ENCODE measurements at places on chromosomes 2 and 18. TPM values are rescaled to one million over a fixed set of nuclear protein-coding genes. Genes with fewer than 3 reads are reported as not detected.

Gene AGXT
- polyA plus RNA-seq = not detected

Gene KLHL14
- 27.0 TPM for polyA plus RNA-seq

Gene GPC1
- 31.2 TPM for polyA plus RNA-seq

Gene STPG4
- 0.22 TPM for polyA plus RNA-seq

Gene GAREM2
- 6.2 TPM for polyA plus RNA-seq

Gene SLC23A3
- 17.3 TPM for polyA plus RNA-seq

Gene CPLX4
- 0.09 TPM for polyA plus RNA-seq

Gene MAPRE3
- 16.8 TPM for polyA plus RNA-seq

Gene B3GNT7
- polyA plus RNA-seq = 3.7 TPM

Gene SLC25A12
- 26.9 TPM for polyA plus RNA-seq

Gene ILKAP
- polyA plus RNA-seq = 43.7 TPM

Gene CYRIA
- 3.5 TPM for polyA plus RNA-seq

Gene AMER3
- polyA plus RNA-seq = 0.03 TPM

Gene ARHGAP15
- 5.8 TPM for polyA plus RNA-seq

Gene C2orf72
- polyA plus RNA-seq = 2.9 TPM

Gene SH2D6
- 0.51 TPM for polyA plus RNA-seq

Gene CBLN2
- polyA plus RNA-seq = 9.3 TPM

Gene SLC8A1
- 72.0 TPM for polyA plus RNA-seq

Gene PHLPP1
- polyA plus RNA-seq = 18.1 TPM

Gene RPRM
- 3.3 TPM for polyA plus RNA-seq

Gene LOXHD1
- polyA plus RNA-seq = 1.2 TPM

Gene LOXL3
- 10.2 TPM for polyA plus RNA-seq

Gene ATRAID
- polyA plus RNA-seq = 163 TPM

Gene ASPRV1
- 3.8 TPM for polyA plus RNA-seq

Gene NEU2
- not detected for polyA plus RNA-seq

Gene SAG
- polyA plus RNA-seq = 0.08 TPM

Gene ASXL2
- polyA plus RNA-seq = 21.4 TPM

Gene EVX2
- polyA plus RNA-seq = not detected

Gene POTEC
- polyA plus RNA-seq = not detected

Gene CXCR4
- 52.8 TPM for polyA plus RNA-seq

Gene IL1RL1
- 0.69 TPM for polyA plus RNA-seq

Gene AKAIN1
- not detected for polyA plus RNA-seq

Gene CD207
- polyA plus RNA-seq = 0.17 TPM

Gene MYO5B
- polyA plus RNA-seq = 25.8 TPM

Gene IL1F10
- polyA plus RNA-seq = not detected

Gene ANKRD36B
- 21.3 TPM for polyA plus RNA-seq

Gene CNRIP1
- polyA plus RNA-seq = 25.4 TPM

Gene GPR17
- polyA plus RNA-seq = 0.69 TPM

Gene SERPINB4
- polyA plus RNA-seq = not detected

Gene NT5C1B
- 0.93 TPM for polyA plus RNA-seq

Gene GPAT2
- 2.4 TPM for polyA plus RNA-seq

Gene UGT1A6
- polyA plus RNA-seq = 4.1 TPM

Gene MSTN
- 1.4 TPM for polyA plus RNA-seq

Gene PDE11A
- polyA plus RNA-seq = 6.8 TPM

Gene PSMA8
- polyA plus RNA-seq = not detected

Gene LIPT1
- polyA plus RNA-seq = 16.1 TPM

Gene DSG1
- 0.04 TPM for polyA plus RNA-seq

Gene GYPC
- 57.0 TPM for polyA plus RNA-seq

Gene LRATD1
- 24.0 TPM for polyA plus RNA-seq

Gene ANKRD30B
- 0.49 TPM for polyA plus RNA-seq

Gene KLHL30
- polyA plus RNA-seq = 0.44 TPM

Gene SPP2
- polyA plus RNA-seq = not detected

Gene XDH
- 0.10 TPM for polyA plus RNA-seq

Gene LYG2
- polyA plus RNA-seq = 0.19 TPM

Gene ELOA2
- polyA plus RNA-seq = not detected

Gene CHRND
- polyA plus RNA-seq = 0.40 TPM

Gene PIAS2
- polyA plus RNA-seq = 21.7 TPM
